ENCODE measurements at places on chromosomes 7 and 10.
A peak's percentile ranks its signal among the peaks of the same experiment; 100 is the strongest.

DNA sequence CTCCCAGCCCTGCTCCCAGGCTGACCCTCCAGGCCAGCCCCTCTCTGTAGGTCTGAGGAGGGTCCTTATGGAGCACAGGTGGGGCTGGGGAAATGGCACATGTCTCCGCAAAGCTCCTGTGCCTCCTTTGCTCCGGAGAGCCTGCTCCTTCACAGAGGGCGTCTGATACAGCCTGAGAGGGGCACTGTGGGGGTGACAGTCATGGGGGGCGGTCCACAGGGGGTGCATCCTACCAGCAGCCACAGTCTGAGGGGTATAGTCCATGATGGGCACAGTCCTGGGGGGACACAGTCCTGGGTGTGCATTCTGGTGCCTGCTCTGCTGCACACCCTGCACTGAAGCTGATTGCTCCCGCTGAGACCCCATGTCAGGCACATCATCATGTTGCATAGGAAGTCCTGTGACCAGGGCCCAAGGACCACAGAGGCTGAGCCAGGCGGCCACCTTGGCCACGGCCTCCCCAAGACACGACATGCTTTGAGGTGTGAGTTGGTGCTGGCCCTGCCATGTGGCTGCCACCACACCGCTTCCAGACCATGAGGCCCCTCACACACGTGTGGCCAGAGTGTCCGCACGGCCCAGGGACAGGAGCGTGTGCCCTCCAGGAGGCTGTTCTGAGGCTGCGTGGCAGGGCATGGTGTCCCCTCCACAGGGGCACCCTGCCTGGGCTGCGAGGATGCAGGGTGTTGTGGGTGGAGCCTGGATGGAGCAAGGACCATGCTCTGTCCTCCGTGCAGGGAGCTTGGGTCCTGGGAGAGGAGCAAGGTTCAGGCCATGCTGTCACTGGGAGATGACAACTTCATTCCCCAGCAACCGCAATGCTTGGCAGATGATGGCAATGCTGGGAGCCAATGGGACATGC is 59.2 kb downstream of the PWWP2B start:
- no peak for DNase-seq

- DNase-seq: no peak
Measured at GRCh38 chr10:102309916-102310315, 64.6 kb downstream of the GBF1 start.

- DNase-seq: peak; percentile 16
Measured at GRCh38 chr7:4659551-4660286, 22.4 kb upstream of the FOXK1 start.

GRCh38 chr10:32298075-32298812 is 48.7 kb downstream of the EPC1 start:
- DNase-seq: no peak

- DNase-seq: no peak
Measured at GRCh38 chr10:119090968-119091367, 10.4 kb upstream of the EIF3A start.

DNA sequence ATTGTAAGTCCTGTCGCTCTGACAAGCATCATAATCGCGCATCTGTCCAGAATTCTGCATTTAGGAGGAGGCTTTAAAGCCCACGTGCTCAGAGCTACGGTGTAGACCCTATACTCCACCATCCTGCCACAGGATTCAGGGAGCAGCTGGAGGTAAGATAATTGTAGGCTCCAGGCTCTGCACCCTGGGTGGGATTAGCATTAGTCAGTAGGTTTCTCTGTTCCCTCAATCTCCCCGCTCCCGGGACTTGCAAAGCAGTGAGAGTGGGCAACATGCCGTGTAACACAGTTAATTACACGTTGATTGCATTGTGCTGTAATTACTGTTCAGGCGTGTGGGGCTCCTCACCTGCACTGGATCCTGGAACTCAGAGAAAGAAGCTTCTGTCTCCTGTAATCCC is 89.3 kb upstream of the CUX1 start:
- no peak for DNase-seq

GRCh38 chr7:79909176-79909575 is 225.5 kb upstream of the GNAI1 start:
- no peak for DNase-seq

DNA sequence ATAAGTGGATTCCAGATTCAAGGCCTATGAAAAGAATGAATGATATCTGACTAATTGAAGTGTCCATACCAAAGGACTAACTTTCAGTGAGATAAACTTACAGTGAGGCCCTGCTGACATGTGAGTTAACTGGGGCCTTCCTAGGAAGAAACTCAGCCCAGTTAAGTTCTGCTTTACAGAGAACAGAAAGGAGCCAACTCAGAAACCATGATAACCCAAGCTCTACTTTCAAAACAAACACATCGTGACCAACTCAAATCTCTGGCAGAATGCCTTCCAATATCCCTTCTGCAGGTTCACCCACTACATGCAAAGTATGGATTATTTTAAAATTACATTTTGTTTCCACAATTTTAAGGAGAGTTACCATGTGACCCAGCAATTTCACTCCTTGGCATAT is 75.8 kb upstream of the MRLN start:
- DNase-seq: no peak

DNA sequence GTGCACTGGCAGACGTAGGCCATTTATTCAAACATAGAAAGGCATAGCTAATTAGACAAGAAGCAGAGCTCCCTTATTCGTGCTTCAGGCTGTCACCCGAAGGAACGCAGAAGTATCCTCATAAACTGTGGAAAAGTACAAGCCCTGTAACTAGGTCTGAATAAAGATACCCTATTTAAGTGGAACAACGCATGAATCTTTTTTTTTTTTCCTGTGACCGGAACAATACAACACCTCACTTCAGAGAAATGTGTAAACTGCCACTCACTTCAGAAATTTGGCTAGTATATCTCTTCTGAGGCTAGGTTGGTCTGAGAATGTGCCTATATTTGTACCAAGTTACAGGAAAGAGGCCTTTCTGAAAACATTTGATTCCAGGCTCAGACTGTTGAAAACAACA is 8.0 kb upstream of the CSTF2T start:
- no peak for DNase-seq

Measured in AML-193 (cell line).